ENCODE measurements at places on chromosomes 3 and 15.
A peak's percentile ranks its signal among the peaks of the same experiment; 100 is the strongest.

- DNase-seq, result no peak
Observed at GRCh38 chr3:142087676-142088075, 61.7 kb downstream of the TFDP2 start.

DNA sequence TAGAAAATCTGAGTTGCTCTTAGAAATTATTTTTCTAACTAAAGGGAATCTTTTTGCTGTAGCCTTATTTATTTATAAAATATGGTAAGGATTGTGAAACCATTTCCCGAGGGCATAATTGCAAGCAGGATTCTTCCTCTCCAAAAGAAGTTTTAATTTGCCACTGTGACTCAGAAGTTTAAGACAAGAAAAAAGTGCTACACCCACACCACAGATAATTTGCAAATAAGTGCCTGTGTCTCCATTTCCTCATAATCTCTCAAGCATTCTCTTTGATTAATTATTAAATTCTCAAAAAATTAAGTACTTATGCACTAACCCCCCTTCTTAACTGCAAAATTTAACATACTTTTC is 43.6 kb downstream of the RASA2 start:
- DNase-seq, result no peak

GRCh38 chr3:65888980-65889706 is 149.6 kb downstream of the MAGI1 start:
- no peak for DNase-seq

- DNase-seq, result no peak
Observed at GRCh38 chr15:80615783-80616391, 79.2 kb upstream of the ABHD17C start.

DNA sequence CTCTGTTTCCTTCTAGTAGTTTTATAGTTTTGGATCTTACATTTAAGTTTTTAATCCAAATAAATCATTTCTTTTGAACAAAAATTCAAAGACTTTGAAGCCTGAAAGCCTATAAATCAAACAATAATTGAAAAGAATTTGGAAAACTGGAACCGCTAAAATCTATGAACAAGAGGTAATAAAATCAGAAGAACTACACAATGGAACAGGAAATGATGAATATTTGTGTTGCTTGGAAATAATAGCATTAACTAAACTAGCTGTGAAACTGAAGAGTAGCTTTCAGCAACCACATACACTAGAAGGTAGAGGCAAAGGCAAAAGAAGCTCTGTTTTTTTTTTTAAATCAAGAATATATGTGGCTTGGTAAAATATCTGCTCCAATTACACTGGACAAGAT is 147.9 kb upstream of the ABI3BP start:
- no peak for DNase-seq

- no peak for DNase-seq
Observed at GRCh38 chr3:137770835-137771399, 6.8 kb downstream of the SOX14 start.

DNA sequence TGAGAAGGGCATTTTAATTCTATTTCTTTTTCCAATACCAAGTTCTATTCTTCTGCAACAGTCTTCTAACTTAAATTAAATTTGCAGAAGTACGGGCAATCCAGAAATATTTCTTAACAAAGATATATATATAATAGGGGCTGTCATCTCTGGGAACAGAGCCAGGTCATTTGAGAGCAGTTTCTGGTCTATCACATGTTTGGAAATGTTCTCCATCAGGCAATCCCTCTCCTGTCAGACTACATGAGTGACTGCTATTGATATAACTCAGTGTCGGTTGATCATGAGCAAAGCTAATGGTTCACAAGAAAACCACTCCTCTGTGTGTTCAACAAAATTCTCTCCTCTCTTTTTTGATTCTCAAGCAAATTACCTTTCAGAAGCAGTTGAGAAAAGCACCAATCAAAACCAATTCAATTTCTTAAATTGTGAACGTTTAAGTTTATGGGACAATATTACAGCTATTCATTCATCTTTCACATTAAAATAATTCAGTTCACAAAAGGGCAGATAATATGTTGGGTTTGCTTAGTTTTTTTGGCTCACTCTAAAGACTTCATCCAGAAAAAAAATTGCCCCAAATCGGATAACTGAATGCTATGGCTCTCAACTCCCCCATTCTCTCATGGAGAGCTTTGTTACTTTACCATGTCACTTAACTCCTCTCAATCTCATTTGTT is 152.9 kb upstream of the TGFBR2 start:
- DNase-seq, result no peak

DNA sequence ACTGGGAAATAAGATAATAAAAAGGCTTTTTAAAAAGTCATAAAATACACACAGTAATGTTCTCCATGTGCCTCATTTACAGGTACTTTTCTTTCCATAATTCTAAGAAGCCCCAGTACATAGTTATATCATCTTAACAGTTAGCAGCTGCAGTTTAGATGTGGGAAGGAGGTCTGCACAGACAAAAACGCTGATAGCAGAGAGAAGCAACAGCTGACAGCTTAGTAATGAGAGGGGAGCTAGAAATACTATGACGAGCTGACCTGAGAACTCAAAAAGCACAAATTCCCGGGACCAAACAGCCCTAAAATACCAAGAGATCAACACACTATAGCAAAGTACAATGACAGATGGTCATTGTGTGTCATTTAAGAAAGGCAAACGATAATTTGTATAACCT is 36.7 kb upstream of the ARHGEF3 start:
- DNase-seq, result no peak

GRCh38 chr3:127385540-127385870 is 97.7 kb upstream of the PRR20G start:
- DNase-seq, result no peak

DNA sequence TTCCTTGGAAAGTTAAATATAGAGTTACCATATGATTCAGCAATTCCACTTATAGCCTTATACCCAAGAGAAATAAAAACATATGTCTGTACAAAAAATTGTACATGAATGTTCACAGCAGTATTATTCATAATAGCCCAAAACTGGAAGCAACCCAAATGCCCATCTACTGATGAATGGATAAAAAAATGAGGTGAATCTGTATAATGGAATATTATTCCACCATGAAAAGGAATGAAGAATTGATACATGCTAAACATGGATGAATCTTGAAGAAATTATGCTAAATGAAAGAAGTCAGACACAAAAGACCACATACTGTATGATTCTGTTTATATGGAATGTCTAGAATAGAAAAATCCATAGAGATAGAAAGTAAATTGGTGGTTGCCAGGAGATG is 61.4 kb downstream of the TTC23 start:
- DNase-seq, result no peak

DNA sequence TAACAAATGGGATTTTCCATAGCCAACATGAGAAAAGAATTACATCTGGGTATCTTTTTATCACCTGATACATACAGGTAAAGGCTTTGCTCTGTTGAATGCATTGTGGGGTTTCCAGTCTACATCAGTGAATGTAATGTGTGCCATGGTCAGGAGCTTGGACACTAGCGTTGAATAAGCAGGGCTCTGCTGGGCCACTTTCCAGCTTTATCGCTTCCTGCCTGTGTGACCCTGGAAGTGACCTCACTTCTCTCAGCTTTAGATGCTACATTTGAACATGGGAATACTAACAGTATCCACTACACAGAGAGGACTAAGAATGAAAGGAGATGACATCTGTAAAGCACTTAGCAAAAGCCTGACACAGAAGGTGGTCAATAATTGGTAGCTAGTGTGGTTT is 40.1 kb downstream of the TTC23 start:
- DNase-seq, result no peak

DNA sequence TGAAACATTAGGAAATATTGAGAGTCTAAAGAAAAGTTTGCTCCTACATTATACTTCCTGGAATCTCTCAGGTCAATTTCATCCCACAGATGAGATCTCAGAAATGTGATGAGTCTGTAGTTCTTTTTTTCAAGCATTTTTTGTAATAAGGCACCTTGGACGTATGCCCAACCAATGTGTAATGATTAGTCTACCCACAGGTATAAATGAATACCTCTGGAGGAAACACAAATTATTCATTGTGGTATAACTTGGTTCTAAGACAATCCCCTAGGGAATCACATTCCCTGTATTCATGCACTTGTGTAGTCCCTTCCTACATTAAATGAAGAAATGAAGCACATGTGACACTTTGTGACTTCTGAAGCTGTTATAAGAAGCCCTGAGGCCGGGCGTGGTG is 596.2 kb upstream of the UBE2E2 start:
- no peak for DNase-seq

DNA sequence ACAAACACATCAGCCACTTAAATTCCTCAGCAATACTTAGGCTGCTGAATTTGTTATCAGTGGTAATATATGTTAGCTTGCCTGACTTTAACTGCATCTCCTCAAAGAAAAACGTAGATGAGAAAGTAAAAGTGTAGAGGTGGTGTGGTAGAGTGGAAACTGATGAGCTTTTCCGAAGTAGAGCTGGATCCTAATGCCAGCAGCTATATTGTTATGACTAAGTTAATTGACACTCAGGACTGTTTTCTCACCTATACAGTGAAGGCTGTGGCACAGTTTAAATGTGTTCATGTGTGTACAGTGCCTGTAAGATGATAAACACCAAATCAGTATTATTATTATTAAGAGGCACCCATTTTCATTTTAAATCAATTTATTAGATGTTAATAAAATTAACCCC is 174.9 kb downstream of the TNIK start:
- DNase-seq, result no peak

GRCh38 chr3:152865668-152866245 is 30.8 kb downstream of the P2RY1 start:
- no peak for DNase-seq

DNA sequence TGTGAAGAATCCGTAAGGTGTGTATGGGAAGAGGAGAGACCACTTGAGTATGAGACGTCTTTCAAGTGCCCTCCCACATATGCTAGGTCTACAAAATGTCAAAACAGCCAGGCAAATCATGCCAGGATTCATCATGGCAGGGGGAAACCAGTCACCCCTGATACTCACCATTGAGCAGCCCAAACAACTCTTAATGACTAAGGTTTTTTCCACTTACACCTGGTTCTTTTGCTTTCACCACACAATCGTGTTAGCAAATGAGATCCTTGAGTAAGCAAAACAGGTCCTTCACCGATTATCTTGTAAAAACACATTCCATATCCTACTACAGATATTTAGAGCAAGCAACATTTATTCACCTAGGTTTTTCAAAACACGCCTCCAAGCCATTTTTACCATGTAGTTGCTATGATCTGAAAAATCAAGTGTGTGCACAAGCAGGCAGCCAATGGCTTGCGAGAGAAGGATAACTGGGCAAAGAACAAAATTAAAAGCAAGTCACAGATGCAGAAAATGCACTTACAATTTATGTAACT is 177.5 kb upstream of the LPP start:
- DNase-seq, result no peak

DNA sequence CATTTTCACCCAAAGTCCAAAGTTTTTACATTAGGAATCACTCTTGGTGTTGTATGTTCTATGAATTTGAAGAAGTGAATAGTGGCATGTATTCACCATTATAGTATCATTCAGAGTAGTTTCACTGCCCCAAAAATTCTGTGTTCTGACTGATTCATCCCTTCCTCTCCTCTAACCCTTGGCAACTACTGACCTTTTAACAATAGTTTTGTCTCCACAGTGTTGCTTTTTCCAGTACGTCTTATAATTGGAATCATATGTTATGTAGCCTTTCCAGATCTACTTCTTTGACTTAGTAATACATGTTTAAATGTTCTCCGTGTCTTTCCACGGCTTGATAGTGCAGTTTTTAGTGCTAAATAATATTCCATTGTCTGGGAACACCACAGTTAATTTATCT is 379.0 kb upstream of the SGO1 start:
- DNase-seq, result no peak

- no peak for DNase-seq
Observed at GRCh38 chr3:96416549-96417255, 397.7 kb upstream of the EPHA6 start.

DNA sequence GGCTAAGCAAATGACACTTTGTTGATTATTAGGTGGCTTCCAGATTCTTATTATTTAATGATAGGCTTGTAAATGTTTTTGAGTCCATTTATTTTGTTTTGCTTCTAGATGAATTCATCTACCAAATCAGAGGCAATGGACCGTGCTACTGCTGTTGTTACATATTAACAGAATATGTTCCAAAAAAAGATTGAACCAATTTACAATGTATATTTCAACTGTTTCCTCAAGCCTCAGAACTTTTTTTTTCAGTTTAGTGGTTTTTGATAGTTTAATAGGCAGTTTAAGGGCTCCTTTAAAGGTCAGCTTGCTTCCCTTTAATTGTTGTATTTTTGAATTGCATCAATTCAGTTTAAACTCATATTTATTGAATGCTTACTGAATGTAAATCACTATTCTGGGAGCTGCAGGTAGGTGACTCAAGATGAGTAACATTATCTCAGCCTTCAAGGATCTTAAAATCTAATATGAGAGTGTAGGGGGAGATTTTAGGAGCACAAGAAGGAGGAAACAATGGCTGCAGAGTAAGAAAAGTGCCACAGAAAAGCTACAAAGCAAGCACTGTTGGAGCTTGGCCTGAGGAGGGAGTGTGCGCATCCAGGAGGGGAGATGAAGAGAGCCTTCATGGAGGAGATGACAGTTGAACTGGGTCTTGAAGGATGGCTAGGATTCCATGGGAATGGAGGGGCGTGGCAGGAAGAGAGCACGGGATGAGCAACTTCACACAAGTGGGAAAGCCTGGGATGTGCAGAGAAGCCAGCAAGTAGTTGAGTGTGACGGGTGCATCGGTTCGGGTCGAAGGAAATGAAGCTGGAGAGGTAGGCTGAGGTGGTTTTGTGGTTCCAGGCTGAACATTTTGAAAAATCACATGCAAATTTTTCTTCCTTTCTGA is 14.7 kb downstream of the MAP2K1 start:
- no peak for DNase-seq

DNA sequence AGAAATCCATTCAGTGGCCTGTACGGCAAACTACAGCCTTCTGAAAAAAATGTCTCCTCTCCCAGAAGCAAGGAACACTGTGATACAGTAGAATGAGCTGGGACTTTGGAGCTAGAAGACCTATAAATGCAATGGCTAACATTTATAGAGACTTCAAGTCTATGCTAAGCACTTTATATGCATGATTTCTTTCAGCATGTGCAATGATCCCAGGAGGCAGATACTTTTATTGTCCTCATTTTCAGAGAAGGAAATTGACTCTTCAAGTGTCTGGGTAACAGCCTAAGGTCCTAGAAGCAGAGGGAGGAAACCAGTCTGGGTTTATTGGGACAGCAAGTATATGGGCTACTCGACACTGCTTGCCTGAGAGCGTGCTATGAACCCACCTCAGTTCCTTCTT is 140.9 kb downstream of the ALDH1A2 start:
- DNase-seq, result no peak

DNA sequence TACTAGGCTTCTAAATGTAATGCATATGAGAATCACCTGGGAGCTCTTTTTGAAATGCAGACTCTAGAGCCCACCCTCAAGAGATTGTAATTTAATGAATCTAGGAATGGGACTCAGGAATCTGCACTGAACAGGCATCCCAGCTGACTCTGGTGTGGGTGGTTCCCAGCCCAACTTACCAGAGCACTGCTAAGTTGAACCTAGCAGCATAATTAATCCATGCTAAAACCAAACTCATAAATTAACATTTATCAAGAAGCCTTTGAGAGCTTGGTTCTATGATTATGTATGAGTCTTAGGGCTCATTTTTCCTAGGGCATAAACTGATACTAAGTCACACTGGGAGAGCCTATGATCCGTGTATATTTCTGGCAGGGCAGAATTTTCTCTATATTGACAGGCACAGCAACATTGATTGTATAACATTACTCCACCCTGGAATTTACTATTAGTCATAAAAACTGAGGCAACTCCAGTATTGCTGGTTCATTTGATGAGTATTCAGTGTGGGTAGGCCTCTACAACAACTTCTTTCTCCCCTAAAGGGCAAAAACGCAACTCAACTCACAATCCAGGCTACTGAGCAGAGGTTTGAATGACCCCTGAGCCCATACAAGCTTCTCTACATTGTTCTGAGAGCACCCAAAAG is 10.7 kb upstream of the CSTA start:
- DNase-seq, result no peak

GRCh38 chr3:13015286-13016082 is 57.7 kb downstream of the IQSEC1 start:
- peak; percentile 63 for DNase-seq

Measured in T-cell (primary cell).